ENCODE measurements at places on chromosomes 2 and 18.

DNA sequence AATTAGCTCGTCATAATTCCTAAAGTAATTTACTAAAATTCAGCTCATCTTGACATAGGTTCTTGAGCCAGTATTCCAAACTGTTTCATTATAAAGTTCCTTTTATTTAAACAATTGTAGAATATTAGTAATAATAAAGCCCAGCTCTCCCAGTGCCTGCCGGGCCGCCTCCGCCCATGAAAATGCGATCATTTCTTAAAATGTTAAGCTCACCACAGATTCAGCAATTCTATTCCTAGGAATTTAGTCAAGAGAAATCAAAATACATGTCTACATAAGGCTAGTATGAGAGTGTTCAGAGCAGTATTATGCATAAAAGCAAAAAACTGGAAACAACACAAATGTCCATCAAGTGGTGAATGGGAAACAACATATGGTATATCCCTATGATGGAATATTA lies 52.0 kb downstream of the XDH start:
- DNase-seq: no peak

- DNase-seq: no peak
Measured at GRCh38 chr2:126843081-126843480, 55.6 kb upstream of the TEX51 start.

DNA sequence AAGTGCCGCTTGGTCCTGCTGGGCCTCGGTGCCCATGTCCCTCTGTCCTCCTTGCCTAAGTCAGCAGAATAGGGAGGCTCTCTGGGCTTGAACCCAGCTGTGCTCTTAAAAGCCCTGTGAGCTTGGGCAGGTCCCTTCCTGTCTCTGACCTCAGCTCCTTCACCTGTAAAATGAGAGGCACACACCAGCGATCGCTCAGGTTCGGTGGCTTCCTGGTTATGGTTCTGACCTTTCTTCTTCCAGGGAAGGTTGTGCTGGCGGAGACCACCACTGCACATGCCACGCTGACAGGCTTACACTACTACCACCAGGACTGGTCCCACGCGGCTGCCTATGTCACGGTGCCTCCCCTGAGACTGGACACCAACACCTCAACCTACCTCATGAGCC lies 36.1 kb upstream of the MAPRE3 start:
- DNase-seq: no peak

- no peak for DNase-seq
Measured at GRCh38 chr2:96647681-96648080, 5.1 kb downstream of the FER1L5 start.

DNA sequence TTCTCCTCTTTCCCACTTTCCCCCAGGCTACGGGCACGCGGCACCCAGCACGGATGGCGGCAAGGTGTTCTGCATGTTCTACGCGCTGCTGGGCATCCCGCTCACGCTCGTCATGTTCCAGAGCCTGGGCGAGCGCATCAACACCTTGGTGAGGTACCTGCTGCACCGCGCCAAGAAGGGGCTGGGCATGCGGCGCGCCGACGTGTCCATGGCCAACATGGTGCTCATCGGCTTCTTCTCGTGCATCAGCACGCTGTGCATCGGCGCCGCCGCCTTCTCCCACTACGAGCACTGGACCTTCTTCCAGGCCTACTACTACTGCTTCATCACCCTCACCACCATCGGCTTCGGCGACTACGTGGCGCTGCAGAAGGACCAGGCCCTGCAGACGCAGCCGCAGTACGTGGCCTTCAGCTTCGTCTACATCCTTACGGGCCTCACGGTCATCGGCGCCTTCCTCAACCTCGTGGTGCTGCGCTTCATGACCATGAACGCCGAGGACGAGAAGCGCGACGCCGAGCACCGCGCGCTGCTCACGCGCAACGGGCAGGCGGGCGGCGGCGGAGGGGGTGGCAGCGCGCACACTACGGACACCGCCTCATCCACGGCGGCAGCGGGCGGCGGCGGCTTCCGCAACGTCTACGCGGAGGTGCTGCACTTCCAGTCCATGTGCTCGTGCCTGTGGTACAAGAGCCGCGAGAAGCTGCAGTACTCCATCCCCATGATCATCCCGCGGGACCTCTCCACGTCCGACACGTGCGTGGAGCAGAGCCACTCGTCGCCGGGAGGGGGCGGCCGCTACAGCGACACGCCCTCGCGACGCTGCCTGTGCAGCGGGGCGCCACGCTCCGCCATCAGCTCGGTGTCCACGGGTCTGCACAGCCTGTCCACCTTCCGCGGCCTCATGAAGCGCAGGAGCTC lies 35.4 kb downstream of the KCNK3 start:
- no peak for DNase-seq

DNA sequence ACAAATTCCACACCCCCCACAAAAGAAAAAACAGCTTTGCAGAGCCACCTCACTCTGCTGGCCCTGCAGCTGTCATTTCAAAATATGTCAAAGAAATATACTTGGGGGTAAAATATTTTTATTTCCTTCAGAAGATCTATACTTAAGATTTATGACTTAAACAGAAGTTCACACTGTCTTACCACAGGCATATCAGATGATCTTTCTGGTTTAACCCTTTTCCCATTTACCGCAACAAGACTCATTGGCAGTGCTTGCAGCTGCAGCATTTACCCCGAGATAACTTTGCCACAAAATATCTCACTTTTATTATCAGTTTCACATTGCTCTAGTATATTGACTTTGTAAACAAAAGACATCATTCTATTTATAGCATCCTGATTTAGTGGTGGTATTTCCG lies 21.6 kb upstream of the SLC35G4 start:
- DNase-seq: no peak

DNA sequence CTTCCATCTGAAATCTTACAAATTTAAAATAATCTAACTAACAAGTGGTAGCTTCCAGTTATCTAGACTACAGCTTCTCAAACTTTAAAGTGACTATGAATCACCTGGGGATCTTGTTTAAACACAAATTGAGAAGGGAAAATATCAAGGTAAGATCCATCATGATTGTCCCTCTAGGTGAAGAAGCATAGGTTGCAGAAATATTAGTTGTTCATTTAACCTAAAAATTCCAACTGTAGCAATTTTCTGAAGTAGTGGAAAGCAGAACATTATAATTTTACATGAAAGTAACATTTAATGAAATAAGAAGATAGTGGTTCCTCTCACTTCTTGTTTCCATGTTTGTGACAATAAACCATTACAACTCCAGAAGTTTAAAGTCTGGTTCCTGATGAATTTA lies 17.3 kb downstream of the GALNT3 start:
- no peak for DNase-seq

All from RKO (cell line).